CD4-positive, alpha-beta T cell treated with Interleukin-2 at 100 ng/mL for 4 hours (primary cell): ENCODE measurements at places on chromosomes 1 and 21.

DNA sequence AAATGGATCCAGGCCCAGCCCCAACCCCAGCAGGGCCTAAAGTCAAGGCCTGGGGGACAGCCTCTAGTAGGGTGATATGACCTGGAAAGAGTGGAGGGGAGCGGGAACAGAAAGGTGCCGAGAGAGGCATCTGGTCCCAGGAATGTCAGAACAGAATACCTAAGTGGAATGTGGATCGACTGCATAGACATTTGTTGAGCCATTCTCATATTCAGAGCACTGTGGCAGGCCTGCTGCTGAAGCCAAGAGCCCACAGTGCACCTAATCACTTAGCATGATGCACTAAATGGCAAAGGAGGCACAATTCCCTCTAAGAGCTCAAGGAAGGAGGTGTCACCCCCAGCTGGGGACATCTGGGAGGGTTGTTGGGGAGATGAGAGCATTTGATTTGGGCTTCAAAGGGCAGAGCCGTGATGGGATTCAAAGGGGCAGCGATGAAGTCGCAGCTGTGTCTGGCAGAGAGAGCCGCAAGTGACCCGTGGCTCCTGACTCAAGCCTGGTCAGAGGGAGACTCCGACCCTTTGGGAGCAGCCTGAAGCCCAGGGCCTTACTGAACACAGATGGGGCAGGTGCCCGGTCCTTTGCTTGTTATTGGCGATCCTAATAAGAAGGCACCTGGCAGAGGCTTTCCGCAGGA, 8.6 kb upstream of the PKP1 start:
- DNase-seq: no peak

DNA sequence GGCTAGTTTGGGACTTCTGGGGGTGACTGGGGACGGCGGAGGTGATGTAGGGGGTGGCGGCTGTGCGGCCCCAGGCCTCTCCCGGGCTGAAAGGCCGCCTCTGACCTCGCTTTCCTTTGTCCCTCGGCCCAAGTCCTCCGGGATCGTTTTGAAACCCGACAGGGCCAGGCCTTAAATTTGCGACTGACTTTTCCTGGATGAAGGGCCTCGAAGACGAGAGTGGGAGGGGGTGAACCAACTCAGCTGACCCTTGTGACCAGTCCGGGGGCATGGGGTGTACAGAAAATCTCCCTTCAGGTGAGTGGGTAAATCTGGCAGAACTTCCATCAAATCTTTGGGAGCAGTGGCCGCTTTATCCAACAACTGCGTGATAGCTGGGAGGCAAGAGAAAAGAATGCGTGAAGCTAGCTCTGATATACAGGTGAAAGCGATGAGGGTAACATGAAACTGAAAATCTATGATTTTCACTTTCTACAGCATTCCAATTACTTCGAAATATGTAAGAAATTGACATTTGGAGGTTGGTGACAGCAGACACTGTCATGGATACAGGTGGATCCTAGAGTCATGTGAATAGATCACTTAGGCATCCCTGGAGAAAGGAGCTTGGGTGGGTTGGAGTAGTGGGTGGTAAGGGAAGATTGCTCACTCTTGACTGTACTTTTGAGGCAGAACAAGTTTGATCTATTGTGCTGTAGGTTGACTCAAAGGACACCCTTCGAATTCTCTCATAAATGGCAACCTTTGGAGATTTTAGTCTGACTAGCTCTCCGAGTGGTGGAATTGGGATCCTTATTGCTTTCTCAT, 885 bp downstream of the AHCYL1 start:
- DNase-seq: no peak

GRCh38 chr1:34926894-34927293, 2.6 kb downstream of the DLGAP3 start:
- DNase-seq: no peak

DNA sequence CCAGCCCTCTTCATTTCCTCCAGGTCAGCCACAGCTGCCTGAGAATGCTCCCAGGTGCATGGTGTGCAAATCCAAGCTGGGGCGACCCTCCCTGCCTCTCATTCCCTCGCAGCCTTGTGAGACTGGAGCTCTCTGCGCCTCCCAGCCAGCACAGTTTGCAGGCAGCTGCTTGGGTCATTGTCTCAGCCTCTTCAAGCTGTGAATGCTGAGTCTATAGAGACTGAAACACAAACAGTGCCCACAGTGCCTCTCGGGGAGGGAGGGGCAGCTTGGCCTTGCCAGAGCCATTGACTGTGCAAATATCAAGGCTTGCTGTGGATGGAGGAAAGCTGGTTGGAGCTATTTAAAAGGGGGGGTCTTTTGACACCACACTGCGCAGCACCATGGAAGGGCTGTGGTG, 10.6 kb downstream of the PLXNA2 start:
- no peak for DNase-seq

- peak; percentile 76 for DNase-seq
Measured at GRCh38 chr1:212012034-212012740, 23.2 kb downstream of the INTS7 start.

DNA sequence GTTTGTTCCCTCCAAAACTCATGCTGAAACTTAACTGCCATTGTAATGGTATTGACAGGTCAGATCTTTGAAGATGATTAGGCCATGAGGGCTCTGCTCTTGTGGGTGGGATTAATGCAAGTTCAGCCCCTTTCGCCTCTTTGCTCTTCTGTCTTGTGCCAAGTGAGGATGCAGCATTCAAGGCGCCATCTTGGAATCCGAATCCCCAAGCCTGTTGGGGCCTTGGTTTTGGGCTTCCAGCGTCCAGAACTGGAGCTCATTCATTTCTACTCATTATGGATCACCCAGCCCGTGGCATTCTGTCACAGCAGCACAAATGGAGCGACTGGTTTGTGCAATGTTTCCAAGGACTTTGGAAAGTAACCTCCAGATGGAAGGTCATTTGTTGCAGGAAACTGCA, 5.6 kb downstream of the TTC34 start:
- DNase-seq: no peak

- DNase-seq: no peak
Measured at GRCh38 chr1:70915258-70916033, 132.2 kb downstream of the PTGER3 start.

GRCh38 chr1:32715901-32716311, 13.3 kb upstream of the SYNC start:
- no peak for DNase-seq

DNA sequence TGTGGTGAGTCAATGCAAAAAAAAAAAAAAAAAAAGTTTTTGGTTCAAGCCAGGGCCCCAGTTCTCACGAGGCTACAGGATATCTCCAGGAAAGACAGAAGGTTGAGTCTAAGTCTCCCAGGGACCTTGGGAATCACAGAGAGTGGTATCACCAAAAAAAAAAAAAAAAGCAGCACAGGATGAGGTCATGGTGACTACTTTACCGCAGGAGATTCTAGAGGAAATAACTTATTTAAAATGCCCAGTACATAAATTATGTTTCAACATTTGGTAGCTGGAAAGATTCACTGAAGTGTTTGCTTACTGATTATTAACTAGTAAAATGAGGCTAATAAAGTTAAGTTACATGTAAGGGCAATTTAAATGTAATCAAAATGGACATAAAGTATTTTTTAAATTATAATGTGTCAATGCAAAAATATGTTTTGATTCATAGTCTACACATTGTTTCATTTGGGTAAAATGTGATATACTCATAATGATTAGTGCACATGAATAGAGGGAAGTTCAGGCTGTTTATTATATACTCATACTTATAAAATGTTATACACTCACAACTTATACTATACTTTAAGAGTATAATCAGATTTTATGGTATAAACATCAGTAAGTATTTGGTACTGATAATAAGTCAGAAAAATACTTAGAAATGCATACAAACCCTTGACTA, 84.1 kb downstream of the PLPPR5 start:
- DNase-seq: no peak

DNA sequence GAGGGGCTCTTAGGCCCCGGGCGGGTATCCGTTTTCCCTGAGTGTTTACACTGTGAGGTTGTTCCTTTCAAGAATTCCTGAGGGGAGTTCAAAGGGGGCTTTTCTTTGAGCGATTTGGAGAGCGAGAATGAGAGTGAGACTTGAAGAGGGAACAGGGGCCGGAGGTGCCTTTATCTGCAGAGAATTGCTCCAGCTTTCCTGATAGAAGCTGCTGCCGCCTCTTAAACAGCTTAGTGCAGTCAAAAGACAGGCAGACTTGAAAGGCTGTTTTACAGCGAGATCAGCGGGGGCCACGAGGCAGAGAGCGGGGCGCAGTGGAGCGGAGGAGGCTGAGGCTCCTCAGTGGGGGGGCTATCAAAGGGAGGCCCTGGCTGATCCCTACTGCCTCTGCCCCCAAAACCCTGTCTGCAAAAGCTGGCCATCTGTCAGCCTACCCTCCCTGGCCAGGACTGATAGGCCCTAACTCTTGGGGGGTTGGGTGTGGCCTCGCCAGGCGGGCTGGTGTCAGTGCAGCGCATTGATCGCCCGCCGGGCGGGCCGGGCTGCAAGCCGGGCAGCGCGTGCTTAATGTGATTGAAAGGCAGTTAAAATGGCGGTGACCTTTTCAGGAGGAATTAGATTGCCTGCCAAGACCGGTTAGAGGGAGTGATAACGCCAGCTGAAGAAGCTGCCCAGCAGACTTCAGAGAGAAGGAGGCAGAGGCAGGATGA, 36.4 kb downstream of the TMEM53 start:
- DNase-seq: no peak

- no peak for DNase-seq
Measured at GRCh38 chr1:167057241-167057688, 32.9 kb downstream of the GPA33 start.

DNA sequence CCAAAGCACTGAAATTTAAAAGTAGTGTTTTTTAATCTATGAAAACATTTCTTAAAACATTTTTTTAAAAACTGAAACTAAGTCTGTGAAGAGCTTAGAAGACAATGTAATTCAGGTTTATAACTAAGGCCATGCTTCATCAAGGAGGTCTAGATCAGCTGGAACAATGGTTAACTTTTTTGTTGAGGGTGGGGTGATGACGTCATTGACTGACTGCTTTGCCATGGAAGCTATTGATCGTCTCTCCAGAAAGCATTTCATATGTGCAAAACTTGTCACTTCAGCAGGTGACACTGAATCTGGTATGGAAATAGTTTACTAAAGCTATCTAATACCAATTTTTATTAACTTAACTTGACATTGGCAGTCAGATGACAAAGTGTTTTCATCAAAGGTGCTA, 21.0 kb downstream of the RAVER2 start:
- no peak for DNase-seq

- no peak for DNase-seq
Measured at GRCh38 chr1:221240690-221241089, 361.4 kb downstream of the HLX start.

DNA sequence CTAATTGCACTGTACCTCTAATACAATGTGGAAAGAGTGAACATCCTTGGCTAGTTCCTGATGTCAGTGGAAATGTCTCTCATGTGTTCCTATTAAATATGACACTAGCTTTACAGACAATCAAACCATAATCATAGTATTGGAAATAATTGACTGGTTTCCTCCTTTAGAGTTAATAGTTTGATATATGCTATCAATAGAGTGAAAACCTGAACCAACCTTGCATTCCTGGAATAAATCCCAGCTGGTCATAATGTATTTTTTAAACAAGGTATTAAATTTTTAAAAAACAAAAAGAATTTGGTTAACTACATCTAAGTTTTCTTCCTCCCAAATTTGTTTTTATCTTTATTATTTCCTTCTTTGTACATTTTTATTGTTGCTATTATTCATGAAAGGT, 226.1 kb downstream of the SLC45A1 start:
- DNase-seq: no peak

GRCh38 chr1:62268315-62268714, 50.9 kb downstream of the KANK4 start:
- no peak for DNase-seq
